ENCODE measurements at places on chromosomes 4 and X.

DNA sequence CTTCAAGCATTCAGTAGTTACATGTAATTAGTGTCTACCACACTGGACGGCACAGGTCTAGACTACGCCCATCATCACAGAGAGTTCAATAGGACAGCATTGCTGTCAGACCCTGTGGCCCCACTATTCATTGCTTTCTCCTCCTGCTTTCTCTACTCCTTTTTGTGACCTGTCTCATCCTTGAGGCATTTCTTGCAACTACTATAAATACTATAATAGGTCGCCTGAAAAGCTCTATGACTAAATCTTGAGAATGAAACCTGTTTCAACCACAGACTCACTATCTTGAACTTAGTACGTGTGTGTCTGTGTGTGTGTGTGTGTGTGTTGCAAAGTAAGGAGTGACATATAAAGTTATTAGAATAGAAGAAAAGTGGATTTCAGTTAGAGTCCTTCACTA is 252.9 kb upstream of the KLF3 start:
- no peak for DNase-seq

GRCh38 chr4:133483600-133484246 is 334.6 kb downstream of the PCDH10 start:
- no peak for DNase-seq

GRCh38 chrX:153935326-153935851 is 552 bp upstream of the NAA10 start:
- no peak for DNase-seq

- no peak for DNase-seq
Measured at GRCh38 chr4:53921856-53922255, 142.5 kb downstream of the CHIC2 start.

DNA sequence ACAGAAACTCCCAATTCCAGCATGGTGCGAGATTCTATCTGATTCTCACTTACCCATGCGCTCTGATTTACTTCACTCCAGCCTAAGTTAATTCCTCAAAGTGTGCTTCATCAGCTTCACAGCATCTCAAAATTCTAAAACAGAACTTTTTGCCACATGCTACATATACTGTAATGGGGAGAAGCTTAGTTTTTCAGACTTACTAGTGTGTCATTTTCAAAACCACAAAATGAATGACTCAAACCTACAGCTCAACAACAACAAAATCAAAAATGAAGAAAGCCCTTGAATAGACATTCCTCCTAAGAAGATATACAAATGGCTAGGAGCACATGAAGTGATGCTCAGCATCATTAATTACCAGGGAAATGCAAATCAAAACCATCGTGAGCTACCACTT is 14.9 kb downstream of the IRF2 start:
- no peak for DNase-seq

DNA sequence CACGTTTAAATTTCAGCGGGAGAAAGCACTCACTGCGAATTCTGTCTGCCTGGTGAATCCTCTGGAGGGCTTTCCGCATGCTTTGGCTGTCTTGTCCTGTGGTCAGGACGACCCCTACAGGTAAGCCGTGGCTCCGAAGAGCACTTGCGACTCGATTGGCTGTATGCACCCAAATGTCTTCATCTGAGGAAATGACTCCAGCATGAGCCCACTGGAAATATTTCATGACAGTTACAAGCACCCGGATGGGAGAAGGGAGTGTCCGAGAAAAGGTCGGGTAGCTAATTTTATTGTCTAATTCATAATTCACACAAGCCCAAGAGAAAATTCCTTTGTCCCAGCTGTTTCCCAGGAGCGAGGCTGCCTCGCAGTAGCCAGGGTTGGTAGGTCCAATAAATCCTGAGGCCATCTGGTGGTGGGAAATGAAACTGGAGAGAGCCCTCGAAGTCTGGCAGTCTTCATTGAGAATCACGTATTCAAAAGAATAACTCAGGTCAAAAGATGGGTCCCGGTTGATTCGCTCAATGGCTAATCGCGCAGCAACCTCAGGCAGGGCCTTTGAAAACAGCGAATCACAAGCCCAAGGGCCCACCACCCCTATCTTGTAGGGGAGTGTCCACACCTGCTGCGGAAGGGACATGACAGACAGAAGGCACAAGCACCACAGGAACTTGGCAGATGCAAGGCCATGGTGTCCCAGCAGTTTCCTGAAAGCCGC is 6.6 kb downstream of the GUCY2F start:
- DNase-seq: no peak

- DNase-seq: no peak
Measured at GRCh38 chrX:137575596-137576255, 9.8 kb downstream of the ZIC3 start.

DNA sequence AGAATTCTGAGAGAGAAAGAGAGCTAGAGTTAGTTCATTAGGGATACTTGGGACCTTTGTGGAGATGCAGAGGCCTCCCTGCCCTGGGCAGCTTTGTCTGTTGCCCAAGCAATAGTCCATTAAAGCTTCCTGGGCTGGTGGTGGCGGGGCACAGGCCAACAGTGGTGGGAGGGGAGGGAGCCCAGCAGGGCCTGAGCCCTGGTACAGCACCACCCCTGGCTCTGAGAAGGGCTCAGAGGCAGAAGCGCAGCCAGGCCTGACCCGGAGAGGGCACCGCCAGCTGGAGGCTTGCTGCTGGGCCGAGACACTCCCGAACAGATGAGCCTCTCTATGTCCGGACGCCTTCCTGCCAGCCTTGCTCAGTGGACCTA is 65.3 kb downstream of the EFNB1 start:
- DNase-seq: no peak

DNA sequence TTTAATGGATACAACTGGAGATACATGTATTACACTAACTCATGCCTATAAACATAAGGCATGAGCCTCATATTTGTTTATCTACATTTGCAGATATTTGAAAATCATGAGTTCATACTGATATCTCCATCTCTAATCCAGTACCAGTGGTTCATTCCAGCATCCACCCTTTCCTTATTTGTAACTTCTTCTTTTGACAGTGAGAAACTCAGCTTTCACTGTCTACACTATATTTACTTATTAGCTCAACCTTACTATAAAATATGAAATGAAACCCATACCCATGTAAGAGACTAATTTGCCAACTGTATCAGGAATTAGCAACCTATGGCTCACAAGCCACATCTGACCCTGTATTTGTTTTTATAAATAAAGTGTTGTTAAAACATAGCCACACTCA is 161.9 kb upstream of the GPRIN3 start:
- no peak for DNase-seq

All from activated CD4-positive, CD25-positive, alpha-beta regulatory T cell treated with anti-CD3 and anti-CD28 coated beads, Interleukin-2, amount 50 U/mL, for 16 hours (primary cell).